CD8-positive, alpha-beta T cell (primary cell): ENCODE measurements at places on chromosomes 5 and 9.

- DNase-seq: peak; percentile 5
Measured at GRCh38 chr9:136860933-136861873, 4.9 kb downstream of the EDF1 start.

- DNase-seq: peak; percentile 5
Measured at GRCh38 chr5:123671042-123671441, 159.1 kb downstream of the CSNK1G3 start.

GRCh38 chr5:133950821-133951612 lies 17.4 kb downstream of the C5orf15 start:
- DNase-seq: no peak

DNA sequence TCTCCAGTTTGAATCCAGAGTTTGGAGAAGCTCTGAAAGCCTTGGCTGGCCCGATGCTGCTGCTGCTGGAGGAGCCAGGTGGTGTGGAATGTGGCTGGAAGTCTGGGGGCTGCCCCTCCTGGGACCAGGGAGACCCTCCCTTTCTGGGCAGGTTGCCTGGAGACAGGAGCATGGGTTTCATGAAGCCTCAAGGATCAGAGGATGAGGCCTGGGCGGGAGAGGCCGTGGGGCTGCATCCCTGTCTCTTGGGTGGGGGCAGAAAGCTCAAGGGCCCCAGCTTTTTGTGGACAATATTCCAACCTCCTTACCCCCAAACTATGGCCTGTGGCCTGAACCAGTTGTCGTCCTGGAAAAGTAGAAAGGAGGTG lies 10.1 kb downstream of the FGF18 start:
- DNase-seq: no peak

GRCh38 chr9:7289773-7290172 lies 509.8 kb downstream of the DMAC1 start:
- DNase-seq: no peak

DNA sequence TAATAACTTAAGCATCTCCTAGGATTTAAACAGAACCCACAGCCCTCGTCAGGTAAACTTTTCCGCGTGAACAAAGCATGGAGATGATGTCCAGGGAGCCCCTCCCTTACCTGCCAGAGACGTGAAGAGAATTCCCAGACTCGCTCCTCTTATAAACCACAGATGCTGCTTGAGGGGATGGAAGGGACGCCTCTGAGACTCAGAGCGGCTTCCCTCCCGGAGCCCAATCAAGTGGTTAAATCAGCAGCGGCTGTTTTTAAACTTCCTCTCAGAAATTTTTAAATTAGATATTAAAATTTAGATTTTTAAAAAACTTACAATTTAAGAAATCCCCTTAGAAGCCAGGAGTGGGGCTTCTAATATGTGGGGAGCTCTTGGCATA lies 71.8 kb downstream of the RAPGEF1 start:
- DNase-seq: no peak

GRCh38 chr5:153626836-153627235 lies 136.4 kb downstream of the GRIA1 start:
- no peak for DNase-seq

DNA sequence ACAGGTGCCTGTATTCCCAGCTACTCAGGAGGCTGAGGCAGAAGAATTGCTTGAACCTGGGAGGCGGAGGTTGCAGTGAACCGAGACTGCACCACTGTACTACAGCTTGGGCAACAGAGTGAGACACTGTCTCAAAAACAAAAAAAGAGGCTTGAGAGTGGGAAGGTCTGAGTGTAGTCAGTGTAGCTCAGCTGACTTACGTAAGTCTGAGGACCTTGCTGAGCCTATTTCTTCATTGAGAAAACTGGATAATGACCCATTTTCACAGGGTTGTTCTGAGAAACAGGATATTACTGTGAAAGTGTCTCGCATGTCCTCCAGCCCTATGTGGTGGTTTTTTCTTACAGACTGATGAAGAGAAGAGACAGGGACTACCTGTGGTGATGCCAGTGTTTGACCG lies 66.7 kb downstream of the WDR41 start:
- no peak for DNase-seq

DNA sequence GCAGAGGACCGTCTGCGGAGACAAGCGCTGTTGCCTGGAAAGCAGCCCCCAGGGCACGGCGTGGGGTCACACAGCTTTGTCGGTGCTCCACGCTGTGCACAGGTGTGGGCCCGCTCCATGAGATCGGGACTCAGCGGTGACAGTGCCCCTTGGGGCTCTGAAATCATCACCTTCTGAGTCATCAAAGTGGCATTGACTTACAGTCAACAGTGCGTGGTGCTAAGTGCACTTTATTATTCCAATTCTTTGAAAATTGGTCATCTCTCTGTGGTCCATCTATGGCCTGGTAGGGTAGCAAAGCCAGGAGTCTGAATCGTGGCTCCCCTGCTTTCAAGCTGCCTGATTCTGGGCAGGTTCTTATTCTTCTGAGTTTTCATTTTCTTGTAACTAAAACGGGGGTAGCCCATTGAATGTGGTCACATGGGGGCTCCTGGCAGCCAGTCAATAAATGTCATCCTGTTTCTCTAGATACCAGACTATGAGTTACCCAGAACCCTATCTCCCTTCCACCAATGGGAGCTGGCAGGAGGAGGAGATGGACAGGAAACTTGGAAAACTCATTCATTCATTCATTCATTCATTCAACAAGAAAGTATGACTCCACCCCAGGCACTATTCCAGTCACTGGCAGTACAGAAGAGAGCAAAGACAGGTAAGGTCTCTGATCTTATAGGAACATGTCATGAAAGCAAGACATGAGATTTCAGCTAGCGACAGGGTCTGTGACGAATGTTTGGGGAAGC lies 20.3 kb upstream of the UNC5A start:
- DNase-seq: no peak

- no peak for DNase-seq
Measured at GRCh38 chr5:81251922-81252321, 18.8 kb downstream of the CKMT2 start.

GRCh38 chr9:107226421-107226820 lies 56.7 kb upstream of the RAD23B start:
- no peak for DNase-seq

DNA sequence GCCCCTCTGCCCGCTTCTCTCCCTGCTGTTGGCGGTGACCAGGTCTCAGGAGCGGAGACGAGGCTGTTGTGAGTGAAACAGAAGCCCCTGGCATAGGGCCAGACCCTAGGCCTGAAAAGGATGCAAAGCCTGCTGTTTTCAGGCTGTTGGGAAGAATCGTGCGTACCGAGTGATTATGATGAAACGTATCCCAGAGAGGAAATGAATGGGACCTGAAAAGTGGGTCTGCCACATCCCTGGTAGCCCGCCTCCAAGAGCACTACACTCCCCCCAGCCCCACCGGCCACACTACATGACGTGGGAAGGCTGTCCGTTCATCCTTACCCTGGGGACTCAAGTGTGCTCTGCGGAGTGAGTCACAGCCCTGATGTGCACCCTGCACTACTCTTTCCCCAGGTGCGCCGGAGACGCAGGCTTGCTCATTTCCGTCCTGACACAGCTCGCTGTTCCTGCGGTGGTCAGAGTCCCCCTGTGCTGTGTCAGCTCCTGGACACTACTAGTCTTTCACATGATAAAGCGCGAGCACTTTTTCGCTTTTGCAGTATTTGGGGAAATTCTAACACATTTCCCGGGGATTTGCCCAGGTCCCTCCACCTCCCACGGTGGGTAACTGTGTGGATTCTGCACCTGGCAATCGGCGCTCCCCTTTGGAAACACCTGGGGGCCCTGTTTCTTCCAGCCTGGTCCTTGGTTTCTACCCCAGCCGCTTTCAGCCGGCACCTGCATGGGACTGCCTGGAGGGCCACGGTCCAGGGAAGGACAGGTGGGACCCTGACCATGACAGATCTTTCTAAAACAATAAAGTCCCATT lies 91.5 kb downstream of the ANKRD33B start:
- DNase-seq: no peak

DNA sequence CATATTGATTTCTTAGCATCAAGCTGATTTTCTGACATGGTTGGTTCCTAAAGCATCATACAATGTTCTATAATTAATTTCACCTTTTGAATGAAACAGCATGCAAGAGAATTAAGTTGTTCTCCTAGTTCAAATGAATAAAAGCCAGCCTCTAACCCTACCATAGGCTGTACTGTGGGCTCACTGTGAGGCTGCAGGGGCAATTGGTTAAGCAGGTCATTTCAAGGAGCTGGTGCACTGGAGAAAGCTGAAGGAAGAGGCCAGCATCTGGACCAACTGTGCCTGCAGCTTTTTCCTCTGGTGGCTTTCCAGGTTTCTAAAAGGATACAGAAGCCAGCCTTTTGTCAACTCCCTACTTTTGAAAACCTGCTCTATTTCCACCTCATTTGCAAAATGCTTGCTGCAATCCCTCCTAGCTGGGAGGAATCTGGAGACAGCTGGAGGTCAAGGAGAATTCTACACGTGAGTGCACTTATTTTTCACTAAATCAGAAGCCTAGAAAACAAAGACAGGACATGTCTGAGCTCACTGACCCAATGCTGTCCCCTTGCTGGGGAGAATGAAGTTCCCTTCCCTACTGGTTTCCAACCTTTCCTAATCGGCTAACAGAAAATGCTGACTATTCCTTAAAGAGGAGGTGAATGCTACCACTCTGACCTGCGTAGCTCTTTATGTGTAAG lies 158.9 kb downstream of the APBA1 start:
- DNase-seq: no peak

DNA sequence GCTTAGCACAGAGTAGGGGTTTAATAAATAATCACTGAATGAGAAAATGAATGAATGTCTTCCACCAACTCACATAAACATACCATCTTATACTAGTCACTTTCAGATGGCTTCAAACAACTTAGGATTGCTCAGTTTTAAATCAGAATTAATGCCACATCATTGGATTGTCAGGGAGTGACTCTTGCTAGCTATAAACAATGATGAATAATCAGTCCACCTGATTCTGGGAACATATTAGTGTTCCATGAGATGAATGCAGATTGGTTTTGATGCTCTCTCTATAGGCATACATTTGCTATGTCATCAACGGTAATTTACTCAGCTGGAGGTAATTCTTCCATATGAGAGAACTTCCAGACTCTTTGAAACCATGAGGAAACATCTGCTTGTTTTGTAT lies 97.4 kb downstream of the CDH9 start:
- DNase-seq: no peak

GRCh38 chr9:105259274-105259673 lies 14.8 kb downstream of the SLC44A1 start:
- DNase-seq: no peak

DNA sequence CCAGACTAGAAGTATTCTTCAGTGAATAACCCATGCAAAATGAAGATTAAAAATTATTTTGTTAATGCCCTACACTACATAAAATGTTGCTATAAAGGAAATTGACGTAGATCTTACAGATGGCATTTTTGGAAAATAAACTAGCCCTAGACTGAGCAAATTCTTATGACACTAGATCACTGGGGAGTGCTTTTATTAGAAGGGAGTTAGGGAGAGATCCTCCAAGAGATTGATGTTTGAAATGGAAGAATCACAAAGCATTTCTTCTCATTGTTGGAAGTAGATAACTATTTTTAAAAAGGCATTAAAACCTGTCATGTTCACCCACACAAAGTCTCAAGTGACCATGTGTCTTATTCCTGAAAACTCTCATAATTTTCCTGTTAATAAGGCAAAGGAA lies 351.1 kb upstream of the TLE4 start:
- DNase-seq: no peak

GRCh38 chr5:1437226-1437829 lies 7.9 kb downstream of the SLC6A3 start:
- no peak for DNase-seq

GRCh38 chr9:128901822-128902221 lies 19.0 kb upstream of the PHYHD1 start:
- DNase-seq: no peak

DNA sequence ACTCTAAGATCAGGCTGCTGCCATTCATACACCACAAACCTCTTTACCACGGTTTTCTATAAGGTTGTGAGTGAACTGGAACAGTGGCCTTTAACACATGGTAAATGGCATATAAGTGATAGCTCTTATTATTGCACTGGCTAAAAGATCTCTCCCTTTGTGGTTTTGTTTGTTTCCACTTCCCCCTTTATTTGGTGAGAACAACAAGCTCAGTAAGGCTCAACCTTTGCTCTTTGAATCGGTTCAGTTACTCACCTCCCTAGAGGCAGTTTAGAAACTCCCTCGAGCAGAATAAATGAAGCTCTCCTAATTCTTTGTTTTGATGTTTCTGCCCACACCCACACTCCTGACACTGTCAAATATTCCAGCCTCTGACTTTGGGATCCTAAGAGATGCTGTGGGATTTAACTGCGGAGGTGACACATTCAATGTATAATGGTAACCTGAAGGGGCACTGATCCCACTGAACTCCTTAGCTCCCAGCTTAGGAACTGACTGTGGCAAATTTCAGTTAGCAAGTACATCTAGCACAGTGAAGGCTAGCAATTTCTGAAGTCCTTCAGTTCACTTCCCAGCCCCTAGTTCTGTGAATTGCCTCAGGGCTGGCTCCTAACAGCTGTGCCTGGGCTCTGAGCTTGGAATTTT lies 22.5 kb upstream of the RAD23B start:
- DNase-seq: no peak

DNA sequence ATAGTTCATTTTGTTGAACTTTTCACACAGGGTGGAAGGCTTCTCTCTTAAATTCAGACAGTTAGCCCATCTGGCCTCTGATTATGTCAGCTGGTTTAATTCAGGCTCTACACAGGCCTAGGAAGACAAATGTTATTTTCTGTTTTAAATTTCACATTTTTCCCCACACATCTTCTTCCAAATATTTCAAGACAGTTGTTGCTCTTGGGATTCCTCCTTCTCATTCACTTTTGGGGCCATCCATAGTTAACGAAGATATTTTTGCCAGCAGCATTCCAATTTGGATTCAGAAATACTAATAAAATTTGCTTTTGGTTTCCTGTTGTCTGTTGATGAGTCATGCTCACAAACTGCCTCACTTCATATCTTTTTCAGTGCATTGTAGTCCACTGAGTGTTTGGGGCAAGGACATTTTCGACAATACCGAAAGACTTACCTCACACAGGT lies 475.4 kb downstream of the DMAC1 start:
- no peak for DNase-seq

GRCh38 chr5:120454094-120454798 lies 9.9 kb upstream of the PRR16 start:
- DNase-seq: no peak

DNA sequence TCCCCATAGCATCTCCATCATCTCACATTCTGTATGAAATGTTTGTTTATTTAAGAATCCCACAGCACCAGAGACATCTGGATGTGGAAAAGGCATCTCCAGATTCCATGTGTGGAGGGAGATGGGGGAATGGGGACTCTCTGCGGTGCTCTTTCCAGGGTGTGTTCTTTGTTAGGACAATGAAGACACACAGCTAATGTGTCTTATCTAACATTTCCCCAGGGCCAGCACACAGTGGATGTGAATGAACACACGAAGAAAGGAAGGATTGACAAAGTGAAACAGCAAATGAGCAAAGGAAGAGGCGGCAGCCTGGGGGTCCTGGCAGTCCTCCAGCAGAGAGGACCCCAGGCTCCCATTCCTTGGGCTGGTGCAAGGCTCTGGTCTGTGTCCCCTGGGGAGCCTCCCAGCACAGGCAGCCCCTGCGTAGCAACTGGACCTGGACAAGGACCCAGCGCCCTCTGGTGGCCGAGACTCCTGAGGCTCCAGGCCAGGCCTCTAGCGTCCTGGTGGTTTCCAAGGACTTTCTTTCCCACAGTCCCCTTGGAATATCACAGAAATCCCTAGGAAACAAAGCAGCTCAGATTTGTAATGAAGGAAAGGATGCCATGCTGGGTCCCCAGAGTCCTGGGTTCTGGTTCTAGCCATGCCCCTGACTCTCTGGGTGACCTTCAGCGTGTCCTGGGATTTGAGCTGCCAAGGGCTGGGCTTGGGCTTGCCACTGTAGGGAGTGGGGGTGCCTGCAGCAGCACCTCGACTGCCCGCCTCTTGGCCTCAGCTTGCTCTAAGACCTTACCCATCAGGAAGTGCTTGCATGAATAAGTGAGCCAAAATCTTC lies 3.5 kb upstream of the PDLIM7 start:
- peak; percentile 78 for DNase-seq
